Stimulated activated CD4-positive, alpha-beta T cell treated with anti-CD3 and anti-CD28 coated beads, Interleukin-12 subunit alpha, Interleukin-12 subunit beta, amount 100 ng/mL, for 4 hours (primary cell): ENCODE measurements at places on chromosomes 12 and 14.

DNA sequence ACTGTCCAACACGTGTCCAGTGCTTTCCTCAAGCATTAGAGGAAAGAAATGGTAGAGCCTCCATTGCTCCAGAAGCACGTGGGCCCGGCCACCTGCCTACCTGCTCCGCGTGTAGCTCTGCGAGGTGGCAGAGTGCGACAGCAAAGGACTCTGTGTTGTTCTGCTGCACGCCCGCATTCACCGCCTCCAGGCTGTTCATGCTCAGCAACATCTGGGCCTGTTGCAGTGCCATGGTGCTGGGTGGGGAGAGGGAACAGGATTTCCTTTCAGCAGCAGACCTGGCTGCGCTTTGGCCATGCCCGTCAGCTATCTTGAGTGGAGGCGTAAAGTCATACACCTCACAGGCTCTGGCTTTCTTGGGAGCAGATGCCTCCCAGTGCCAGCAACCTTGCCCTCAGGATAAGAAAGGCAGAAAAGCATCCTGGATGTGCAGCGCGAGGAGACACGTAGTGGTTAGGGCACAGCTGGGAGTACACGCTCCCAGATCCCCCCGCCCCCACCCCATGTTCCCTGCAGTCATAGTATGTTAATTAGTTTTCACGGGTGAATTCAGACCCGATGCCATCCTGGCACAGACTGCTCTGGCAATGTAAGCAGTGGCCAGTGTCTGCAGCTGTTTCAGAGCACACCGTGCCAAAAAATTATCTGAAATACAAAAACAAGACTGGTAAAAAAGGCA is 25.1 kb downstream of the ANAPC5 start:
- DNase-seq: no peak

GRCh38 chr14:94449930-94450329 is 2.7 kb downstream of the SERPINA11 start:
- no peak for DNase-seq

DNA sequence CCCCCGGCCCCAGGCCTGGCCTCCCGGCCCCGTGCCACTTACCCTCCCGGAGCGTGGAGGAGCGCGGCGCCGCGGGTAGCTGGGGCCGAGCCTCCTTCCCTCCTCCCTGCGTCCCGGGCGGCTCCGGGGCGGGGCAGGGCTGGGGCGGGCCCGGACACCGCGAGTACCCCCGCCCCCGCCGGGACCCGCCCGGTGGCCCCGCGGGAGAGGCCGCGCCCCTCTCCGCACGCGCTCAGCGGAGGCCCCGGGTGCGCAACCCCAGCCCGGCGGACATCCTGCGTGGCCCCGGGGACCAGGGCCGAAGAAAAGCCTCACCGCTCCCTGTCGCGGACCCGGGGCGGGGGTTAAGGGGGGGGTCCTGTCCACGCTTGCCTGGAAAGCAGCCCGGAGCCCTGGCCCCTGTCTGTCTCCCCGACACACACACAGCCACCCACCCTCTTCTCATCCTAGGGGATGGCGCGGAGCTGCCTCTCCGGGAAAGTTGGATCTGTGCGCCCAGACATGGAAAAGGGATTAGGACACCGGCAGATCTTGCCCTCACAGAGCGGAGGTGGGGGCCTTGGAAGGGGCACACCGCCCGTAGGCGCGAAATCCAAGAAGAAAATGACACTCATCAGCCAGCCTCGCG is at the start of gene SYNE3:
Gene SYNE3, minus strand, starts transcription at position 97 of the 628 bp plus-strand sequence. CDS start 40,829 bp downstream, outside the sequence.
- DNase-seq: peak; percentile 45

- no peak for DNase-seq
Measured at GRCh38 chr14:54785778-54786770, 116.6 kb downstream of the GCH1 start.

DNA sequence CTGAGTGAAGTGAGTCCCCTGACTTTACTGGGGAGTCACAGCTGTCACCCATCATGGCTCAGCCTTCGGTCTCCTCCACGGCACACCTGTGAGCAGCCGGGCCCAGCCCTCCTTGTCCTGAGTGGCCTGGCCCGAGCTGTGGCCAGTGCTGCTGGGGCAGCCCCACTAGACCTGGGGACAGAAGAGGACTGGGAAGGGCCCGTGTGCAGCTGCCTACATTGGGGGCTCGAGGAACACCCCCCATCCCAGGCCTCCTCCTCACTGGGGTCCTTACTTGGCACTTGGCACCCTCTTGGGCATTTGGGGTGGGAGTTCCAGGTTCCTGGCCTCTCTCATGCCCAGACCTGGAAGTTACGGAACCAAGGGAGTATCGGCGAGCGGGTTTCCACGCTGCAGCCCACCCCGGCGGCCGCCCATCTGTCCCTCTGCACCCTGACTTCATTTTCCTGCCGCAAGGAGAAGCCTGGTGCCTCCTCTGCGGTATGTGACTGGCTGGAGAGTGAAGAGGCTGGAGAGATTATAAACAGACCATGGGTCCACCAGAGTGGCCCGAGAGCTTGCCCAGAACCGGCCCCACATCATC is 179.7 kb downstream of the KIF26A start:
- no peak for DNase-seq

DNA sequence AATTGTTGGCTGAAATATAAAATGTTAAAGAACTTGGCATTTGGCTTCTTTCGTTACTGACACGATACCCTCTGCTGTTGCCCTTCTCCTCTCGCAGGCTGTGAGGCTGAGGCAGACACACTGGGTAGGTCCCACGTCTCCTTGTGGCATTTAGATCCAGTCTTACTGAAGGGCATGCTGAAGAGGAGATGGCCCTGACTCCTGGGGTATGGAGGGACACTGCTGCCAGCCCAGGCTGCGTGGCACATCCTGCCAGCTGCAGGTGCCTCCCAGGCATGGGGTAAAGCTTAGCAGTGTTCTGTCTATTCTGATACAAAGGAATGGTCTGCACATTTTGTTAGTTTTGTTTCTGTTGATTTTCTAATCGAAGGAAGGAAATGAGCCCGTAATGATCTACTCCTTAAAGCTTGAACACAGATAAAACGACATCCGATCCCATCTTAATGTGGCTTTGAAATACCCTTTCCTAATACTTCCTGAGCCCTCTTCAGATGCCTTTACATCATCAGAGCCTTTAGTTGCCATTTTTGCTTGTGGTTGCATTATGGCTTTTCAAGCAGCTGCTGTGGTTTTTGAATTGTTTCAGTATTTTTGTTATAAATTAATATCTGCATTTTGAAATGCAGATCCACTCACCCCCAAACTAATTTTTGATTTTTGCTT is 61.1 kb downstream of the WDR20 start:
- no peak for DNase-seq

DNA sequence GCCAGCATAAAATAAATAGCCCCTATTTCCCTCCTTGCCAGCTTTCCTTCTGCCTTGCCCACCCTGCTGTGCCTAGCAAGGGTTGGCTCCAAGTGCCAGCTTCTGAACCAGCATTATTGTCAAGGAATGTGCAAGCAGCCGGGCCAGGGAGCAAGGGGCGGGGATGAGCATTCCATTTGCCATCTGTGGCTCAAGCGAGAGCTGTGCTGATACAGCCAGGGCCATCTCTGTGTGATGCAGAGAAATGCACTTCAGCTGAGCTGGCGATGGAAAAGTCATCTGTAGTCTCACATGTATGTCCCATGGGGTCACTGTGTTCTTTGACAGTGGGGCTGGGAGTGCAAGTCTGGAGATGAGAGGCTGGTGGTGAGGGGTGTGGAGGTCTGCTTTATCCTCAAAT is 137.3 kb downstream of the SUDS3 start:
- DNase-seq: no peak

- no peak for DNase-seq
Measured at GRCh38 chr14:70378696-70379095, 19.2 kb upstream of the COX16 start.

DNA sequence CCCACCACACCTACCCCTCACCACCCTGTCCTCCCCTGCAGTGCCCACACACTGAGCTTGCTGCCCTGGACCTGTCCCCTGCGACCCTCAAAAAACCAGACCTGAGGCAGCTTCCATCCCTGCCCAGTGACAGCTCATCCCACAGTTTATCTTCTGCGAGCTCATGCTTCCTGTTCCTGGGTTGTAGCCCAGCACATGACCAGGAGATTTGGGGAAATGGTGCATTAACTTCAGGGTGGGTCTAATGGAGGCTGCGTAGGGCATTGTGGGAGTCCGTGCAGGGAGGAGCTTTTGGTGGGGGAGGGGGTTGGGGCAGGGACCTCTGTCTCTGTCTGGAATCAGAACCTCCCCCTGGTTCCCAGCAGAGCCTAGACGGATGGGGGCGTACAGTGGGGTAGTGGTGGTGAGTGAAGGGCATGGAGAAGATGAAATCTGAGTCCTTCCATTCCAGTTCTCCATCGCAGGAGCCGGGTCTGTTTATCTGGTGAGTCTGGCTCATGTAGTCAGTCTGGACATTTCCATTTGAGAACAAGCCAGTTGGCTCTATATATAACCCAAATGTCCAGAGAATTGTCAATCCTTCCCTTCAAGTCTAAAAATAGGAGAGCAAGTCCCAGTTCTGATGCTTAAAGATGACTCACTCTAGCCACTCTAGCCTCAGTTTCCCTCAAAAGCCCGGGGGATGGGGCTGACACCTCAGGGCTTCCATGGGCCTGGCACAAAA is 270.9 kb downstream of the CACNA1C start:
- DNase-seq: no peak

- DNase-seq: no peak
Measured at GRCh38 chr12:119804011-119804641, 73.0 kb downstream of the CIT start.

DNA sequence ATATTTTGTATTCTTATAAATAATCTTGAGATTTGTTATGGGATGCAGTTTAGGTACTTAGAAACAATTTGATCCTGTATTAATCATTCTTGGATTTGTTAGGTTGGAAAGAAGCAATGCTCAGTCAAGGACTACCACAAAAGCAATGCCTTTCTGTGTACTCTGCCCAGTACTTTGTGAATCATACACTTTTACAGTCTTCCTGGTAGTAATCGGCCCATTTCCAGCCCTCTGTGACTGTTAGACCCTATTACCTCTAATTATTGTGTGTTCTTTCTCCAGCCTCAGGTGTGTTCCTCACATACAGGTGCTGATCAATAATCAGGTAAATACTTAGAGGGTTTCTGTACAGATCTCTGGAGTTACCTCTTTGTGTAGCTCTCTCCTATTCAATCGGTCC is 609.0 kb downstream of the KCNH5 start:
- no peak for DNase-seq

DNA sequence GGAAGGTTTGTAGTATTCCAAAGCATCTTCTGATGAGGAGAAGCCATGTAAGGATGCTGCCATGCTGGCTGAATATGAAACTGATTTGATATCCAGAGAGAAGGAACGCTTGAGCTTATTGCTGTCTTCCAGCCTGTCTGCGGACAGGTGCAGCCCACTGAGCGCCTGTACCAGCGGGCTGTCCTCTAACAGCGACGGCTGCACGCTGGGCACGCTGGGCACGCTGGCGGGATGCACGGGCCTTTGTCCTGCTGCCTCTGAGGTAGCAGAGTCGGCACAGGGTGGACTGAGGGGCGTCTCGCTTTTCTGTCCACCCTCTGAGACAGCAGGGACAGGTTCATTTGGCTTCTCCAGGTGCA is 85.2 kb downstream of the DUSP16 start:
- DNase-seq: no peak

- no peak for DNase-seq
Measured at GRCh38 chr14:82621881-82622450, 1088.3 kb upstream of the SEL1L start.

DNA sequence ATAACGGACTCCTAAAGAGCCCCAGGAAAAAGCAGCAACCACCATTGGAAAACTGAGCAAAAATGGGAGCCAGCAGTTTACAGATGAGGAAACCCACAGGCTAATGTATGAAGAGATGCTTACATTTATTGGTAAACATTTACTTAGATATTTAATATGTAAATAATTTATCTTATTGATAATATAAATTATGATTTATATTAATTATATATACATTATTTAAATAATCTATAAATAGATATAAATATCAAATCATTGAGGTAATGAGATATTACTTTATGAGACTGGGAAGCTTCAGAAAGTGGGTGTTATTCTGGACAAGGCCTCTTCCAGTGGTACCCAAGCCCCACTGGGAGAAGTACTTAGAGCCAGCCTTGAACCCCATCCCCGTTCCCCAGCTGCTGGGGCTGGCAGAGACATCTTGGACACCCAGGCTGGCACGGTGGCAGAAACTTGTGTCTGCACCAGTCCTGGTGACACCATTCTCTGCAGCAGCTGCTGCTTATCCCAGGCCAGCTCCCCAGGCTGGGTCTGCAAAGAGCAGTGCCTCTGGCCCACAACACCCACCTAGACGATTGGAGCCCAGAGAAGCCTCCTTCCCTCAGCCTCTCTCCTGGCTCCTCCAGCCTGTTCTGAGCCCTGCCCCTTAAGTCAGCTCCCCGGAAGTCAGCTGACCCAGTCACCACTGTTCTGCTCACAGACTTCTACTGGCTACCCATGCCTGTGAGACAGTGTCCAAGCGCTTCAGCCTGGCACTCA is 25.9 kb downstream of the ISCA2 start:
- no peak for DNase-seq

DNA sequence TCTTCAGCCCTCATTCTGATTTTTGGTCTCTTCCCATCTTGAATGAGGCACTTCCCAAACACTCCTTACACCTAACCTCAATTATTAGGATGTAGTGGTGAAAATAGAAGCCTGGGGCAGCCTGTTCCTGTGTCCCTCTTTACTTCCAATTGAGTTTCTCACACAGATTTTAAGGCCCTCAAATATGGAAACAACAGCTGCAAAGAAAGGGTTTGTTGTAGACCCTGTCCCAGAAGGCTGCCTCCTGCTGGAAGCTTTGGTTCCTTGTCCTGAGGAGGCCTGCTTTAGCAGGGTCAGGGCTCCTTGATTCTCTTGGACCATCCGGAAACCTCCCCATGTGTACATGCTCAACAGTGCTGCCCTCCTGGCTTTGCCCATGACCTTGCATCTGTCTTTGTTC is 101.3 kb downstream of the TGFB3 start:
- no peak for DNase-seq

DNA sequence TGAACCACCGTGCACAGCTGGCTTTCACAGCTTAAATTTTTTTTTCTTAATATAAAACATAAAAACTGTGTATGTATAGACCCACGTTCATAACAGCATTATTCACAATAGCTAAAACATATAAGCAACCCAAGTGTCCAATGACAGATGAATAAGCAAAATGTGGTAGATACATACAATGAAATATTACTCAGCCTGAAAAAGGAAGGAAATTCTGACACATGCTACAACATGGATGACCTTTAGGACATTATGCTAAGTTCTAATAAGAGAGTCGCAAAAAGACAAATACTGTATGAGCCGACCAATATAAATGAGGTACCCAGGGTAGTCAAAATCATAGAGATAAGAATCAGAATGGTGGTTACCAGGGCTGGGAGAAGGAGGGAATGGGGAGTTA is 13.8 kb upstream of the YY1 start:
- no peak for DNase-seq

DNA sequence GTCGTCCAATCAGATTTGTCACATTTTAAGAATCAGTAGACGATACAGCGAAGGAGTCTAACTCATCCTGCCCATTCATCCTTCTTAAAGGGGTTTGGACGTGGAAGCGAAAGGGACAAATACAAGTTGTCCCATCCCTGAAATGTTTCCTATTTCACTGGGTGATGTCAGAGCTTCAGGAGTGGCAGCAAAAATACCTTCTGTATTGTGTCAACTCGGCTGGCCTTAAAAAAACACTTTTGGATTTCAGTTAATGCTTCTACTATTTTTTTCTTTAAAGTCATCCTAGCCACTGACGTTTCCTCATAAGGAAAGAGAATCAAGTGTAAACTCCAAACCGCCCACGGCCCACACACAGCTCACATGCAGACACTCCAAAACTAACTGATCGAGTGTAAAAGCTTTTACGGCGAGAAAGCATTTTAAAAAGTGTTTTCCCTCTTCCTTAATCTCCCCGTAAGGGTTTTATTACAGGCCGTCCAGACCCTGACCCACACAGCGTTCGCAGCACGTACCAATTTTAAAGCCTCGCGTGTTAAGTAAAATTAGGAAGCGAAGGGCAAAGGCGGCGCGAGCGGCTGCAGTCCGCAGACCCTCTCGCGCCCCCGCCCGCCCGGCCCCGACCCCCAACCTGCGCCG is 593 bp downstream of the CFL2 start:
- DNase-seq: peak; percentile 25
